Fibroblast of skin of left biceps (primary cell): ENCODE measurements at places on chromosomes 7 and 10.

DNA sequence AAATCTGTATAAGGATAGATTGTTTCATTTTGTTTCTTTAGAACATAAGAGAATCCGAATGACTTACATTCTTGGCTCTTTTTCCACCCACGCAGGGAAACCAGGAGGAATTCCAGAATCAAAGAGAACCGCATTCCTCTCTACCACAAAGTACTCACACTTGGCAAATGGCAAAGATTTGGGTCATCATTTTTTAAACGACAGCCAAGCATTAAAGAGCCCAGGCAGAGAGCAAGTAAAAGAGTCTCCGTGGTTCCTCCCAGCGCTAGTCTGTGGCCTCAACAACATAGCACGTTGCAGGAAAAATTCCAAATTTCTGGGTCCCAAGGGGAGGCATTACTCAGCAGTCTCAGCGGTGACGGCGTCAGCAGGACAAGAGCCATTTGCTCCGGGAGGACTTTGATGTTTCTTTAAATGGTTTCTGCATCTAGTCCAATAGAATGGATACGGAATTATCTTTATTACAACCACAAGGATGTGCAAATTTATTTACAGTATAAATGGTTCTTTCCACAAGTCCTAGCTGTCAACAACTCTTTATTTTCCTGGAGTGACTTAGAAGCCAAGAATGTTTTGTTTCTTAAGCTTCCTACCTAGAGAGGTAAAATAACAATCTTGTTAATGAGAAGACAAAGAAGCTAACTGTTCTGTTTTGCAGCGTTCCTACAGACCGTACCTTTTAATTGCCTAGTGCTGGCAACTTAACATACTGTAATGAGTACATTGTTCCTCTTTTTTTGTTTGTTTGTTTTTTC lies 232.5 kb downstream of the SKIDA1 start:
- DNase-seq = peak; percentile 98

GRCh38 chr10:126062131-126063032 lies 166.0 kb downstream of the FANK1 start:
- DNase-seq = peak; percentile 94

DNA sequence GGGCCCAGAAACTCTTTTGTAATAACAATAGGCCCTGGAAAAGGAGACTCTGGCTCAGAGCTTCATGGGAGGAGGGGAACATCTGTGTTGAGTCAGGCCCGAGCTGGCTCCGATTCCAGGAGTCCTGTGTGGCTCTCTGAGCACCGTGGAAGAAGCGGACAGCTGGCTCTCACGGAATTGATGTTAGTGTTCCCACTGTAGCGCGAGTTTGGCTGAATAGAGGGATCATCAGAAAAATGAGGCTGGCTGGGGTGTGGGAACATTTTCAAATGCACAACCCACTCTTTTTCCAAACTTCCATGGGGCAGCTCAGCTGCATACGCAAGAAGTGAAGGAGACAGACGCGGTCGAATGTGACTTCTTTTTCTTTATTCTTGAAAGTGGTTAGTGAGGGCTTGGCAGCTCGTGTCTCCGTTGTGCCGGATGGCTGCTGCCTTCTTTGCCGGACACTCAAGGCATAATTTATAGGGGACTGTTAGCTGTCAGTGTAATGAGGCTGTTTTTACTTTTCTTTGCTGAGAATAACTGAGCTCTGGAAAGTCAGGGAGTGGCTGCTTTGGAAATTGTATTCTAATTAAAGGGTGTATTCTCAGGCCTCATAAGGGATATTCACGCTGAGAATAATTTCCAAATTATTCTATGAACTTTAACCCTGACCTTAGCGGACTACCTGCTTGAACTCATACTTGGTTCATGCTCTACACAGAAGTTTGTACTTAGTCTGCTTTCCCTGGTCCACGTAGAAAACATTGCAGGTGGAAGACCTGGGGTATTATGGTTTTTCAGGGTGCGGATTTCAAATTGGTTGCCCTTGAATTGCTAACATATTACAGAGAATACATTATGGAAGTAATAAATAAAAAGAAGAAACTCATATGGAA lies 23.1 kb downstream of the MDFIC start:
- DNase-seq = peak; percentile 84

- DNase-seq = no peak
Measured at GRCh38 chr7:26348234-26348851, 56.7 kb downstream of the SNX10 start.

DNA sequence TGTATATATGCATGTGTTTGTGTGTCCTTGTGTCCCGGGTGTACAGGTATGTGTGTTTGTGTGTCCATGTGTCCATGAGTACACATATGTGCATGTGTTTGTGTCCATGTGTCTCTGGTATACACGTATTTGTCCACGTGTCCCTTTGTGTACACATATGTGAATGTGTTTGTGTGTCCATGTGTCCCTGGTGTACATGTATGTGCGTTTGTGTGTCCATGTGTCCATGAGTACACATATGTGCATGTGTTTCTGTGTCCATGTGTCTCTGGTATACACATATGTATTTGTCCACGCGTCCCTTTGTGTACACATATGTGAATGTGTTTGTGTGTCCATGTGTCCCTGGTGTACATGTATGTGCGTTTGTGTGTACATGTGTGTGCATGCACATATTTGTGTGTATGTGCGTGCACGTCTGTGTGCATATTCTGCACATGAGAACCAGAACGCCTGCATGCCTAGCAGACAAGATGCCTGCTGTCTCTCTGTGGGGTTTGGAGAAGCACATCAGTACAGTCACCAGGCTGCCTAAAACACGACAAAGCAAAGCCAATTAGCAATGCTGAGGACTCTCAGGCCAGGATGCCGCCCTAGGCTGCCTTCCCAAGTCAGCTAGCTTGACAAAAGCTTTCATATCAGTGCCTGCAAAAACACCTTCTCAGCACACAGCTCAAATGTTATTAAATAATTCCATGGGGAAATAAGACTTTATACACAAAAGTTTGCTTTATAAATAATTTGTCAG lies 327.8 kb downstream of the PTPRN2 start:
- DNase-seq = no peak

GRCh38 chr7:47089068-47089417 lies 492.9 kb downstream of the TNS3 start:
- DNase-seq = no peak

GRCh38 chr10:76138286-76138685 lies 706.9 kb downstream of the LRMDA start:
- DNase-seq = no peak

- no peak for DNase-seq
Measured at GRCh38 chr10:68053553-68053952, 21.5 kb downstream of the HERC4 start.

DNA sequence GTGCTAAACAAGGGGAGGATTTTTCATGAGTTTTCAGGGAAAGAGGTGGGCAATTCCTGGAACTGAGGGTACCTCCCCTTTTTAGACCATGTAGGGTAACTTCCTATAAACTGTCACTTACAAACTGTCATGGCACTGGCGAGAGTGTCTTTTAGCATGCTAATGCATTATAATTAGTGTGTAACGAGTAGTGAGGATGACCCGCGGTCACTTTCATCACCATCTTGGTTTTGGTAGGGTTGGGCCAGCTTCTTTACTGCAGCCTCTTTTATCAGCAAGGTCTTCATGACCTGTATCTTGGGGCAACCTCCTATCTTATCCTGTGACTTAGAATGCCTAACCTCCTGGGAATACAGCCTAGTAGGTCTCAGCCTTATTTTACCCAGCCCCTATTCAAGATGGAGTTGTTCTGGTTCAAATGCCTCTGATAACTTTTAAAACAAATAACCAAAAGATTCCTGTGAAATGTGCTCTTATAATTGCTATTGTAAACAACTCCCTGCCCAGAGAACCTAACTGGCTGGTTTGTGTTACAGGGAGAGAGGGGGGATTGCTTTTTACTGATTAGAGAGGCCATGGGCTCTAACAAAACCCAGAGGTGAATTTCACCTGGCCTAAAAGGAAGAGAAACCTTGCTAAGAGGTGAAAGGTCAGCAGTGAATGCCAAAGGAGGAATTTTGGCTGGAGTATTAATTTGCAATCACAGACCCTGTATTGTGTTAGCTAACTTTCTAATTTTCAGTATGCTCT lies 64.3 kb downstream of the EEPD1 start:
- no peak for DNase-seq

DNA sequence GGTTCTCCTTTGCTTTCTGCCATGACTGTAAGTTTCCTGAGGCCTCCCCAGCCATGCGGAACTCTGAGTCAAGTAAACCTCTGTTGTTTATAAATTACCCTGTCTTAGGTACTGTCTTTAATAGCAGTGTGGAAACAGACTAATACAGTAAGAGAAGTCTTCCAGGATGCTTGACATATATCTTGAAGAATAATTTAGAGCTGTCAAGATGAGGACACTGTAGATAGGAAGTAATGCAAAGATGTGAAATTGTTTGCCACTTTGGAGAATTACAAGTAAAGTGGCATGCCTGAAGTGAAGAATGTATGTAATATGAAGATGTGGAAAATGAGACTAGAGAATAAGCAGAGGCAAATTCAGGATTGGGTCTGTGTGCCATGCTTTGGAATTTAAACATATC lies 2.9 kb upstream of the CADPS2 start:
- no peak for DNase-seq

- no peak for DNase-seq
Measured at GRCh38 chr10:97701438-97702069, 12.0 kb upstream of the MARVELD1 start.

- no peak for DNase-seq
Measured at GRCh38 chr10:100748231-100749058, 3.1 kb downstream of the PAX2 start.

DNA sequence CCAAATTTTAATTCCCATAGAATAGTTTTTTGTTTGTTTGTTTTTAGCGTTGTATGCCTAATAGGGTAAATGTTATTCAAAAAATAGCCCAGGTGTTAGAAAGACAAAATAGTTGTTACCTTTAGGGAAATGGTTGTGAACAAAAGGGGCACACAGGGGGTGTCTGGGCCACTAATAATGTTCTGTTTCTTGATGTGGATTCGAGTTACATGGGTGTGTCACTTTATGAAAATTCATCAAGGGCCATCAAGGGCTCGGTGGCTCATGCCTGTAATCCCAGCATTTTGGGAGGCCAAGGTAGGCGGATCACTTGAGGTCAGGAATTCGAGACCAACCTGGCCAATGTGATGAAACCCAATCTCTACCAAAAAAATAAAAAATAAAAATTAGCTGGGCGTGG lies 531.8 kb upstream of the C7orf33 start:
- DNase-seq = no peak

- no peak for DNase-seq
Measured at GRCh38 chr10:113041324-113041723, 91.3 kb downstream of the TCF7L2 start.

- peak; percentile 86 for DNase-seq
Measured at GRCh38 chr7:84372155-84372621, 177.6 kb upstream of the SEMA3A start.

GRCh38 chr10:32446536-32447406 lies 831 bp downstream of the CCDC7 start:
- DNase-seq = no peak

- no peak for DNase-seq
Measured at GRCh38 chr10:5507649-5508131, 8.3 kb upstream of the CALML5 start.

- DNase-seq = no peak
Measured at GRCh38 chr10:47051741-47052238, 140.6 kb downstream of the PTPN20 start.

DNA sequence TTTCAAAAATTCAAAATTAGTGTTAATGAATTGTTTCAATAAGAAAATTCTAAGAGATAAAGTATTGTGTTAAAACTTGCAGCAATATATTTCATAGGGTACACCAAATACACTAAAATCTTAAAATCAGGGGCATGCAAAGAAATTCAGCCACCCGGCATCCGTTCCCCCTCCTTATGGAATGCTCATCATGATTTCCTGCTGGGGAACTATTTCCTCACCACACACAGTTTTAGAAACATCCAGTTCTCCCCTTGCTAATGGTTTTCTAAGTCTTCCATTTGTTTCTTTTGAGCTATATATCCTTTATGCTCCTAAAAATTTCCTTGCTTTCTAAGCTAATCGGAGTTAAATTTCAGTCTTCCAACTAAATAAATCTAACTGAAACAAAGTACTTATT lies 60.7 kb downstream of the CHCHD3 start:
- no peak for DNase-seq

GRCh38 chr7:137395420-137395819 lies 51.9 kb upstream of the PTN start:
- no peak for DNase-seq

DNA sequence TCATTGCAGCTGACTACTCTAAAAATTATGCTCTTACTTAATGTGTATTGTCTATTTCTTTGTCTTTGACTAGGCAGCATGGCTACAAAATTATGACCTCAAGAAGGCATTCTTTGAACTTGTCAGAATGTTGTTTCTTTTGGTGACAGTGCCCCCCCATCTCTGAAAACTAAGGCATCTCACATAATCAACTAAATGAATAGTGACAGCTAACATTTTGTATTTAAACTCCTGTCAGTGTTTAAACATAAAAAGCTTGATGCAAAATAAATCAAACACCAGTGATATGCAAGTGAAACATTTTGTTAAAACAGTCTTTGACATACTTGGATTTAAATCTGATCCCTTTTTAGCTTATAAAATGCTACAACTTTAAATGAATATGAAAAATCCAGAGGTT lies 233.5 kb downstream of the FOXP2 start:
- no peak for DNase-seq

DNA sequence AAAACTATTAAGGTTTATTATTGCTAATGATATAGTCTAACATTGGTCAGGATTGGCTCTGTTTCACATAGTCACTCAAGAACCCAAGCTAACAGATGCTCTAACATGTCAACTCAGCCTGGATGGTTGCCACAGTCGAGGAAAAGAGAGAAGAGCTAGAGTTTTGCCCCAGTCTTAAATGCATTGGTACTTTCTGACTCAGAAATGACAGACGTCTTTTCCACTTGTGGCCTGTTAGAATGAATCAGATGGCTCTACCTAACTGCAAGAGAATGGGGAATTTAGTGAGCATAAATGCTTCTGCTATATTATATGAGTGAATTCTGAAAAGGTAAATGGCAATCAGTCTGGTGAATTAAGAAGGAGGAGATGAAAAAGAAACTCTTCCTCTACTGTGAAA lies 13.9 kb downstream of the HECTD2 start:
- no peak for DNase-seq

GRCh38 chr10:3215153-3215775 lies 42.7 kb upstream of the PITRM1 start:
- no peak for DNase-seq

DNA sequence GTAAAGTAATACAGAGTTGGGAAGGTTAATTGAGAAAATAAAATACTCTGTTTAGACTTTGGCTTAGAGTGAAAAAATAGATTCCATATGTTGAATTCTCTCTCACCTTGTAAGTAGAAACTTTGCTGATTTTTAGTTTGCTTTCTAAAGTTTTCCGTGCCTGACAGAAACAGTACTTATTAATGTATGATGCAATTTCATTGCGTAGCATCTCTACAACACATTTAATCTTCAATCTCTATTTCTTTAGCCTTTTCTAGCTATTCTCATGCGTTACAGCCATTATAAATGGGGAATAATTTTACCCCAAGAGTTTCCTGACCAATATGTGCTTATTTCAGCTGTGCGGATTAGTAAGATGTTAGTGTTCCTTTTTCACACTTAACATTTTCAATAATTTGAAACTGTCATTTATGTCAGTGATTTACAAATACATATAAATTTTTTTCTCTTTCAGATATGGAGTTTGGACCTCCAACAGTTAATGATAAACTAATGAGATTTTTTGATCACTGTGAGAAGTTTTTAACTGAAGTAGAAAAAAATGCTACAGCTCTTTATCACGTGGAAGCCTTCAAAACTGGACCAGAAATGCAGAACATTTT lies 3.3 kb downstream of the MINPP1 start:
- DNase-seq = no peak

GRCh38 chr7:124031919-124032318 lies 948 bp downstream of the TMEM229A start:
- DNase-seq = no peak
